ENCODE measurements at places on chromosomes 2 and 18.

- DNase-seq = no peak
These were observed 220.4 kb upstream of the TFPI start for GRCh38 chr2:187774551-187775071.

DNA sequence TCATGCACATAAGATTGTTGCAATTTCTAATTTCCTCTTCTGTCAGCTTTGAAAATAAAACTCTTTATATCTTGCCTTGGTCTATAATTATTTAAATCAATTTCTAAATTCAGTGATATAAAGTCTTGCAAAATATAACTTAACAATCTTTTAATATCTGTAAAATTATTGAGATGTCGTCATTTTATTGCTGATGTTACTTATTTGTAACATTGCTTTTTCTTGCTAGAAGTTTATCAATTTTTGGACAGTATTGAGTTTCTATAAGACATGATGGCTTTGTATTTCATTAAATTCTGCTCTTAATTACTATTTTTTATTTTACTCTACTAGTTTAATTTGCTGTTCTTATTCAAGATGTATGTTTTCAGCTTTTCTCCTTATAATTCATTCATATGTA, 1036.5 kb downstream of the TMEM182 start:
- no peak for DNase-seq

DNA sequence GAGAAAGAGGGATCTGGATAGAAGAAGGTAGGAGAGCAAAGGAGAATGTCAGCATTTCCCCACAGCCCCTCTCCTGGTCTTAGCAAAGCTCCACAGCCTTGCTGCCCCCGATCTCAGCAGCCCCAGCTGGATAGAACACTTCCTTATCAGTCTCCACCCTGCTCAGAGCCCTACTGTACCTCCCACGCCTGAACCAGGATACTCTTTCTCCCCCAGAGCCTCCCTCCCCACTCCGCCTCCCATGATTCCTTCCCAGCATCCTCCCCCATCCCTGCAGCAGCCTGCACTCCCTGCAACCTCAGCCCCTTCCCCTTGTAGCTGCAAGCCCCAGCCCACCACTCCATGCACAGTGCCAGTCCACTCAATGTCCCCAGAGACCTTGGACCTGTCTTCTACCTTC, 25.8 kb downstream of the PLB1 start:
- no peak for DNase-seq

DNA sequence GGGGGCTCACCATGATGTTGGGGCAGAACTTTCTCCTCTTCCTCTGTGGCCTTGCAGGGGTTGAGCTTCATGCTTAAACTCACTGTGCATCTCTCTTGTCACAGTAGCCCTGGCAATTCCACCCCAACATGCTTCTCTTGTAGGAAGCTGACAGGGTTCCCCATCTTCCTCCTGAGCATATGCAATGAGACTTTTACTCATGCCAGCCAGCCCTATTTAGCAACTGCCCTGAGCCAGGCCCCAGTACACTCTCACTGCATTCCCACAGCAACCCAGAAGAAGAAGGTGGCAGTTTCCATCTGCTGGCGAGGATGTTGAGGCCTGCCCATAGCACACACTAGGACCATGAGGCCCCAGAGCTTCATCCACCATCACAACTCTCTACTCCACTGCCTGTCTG, 72.2 kb upstream of the TEX51 start:
- DNase-seq = no peak

DNA sequence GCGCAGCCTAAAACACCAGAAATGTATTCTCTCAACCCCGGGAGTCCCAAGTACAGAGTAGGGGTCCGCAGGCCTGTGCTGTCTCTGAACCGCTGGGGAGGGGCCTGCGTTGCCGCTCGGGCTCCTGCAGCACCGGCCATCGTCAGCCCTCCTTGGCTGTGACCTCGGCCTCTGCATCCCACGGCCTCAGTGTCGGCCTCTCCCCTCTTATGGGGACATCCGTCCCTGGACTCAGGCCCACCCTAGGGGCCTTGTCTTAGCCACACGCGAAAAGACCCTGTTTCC, 50.5 kb downstream of the KCNG2 start:
- DNase-seq = no peak

DNA sequence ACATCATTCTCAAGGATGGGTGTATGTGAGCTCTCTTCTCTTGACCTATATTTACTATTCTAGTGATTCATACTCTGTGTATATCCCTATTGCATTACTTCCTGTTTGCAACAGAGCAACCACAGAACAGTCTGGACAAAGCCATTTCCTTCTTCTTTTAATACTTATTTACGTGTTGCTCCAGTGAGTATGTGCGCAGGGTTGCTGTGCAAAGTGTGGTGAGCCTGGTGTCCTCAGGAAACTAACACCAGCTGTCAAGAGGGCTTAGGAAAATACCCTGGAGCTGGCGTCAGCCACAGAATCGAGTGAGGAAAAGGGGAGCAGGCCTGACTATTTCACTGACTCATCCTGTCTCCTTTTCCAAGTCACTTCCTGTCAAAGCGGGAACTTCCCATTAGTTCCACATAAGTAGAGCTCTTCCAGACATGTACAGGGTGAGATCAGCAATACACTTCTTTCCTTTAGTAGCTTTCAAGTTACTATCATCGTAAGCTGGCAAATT, 214.1 kb upstream of the COPS8 start:
- DNase-seq = no peak

DNA sequence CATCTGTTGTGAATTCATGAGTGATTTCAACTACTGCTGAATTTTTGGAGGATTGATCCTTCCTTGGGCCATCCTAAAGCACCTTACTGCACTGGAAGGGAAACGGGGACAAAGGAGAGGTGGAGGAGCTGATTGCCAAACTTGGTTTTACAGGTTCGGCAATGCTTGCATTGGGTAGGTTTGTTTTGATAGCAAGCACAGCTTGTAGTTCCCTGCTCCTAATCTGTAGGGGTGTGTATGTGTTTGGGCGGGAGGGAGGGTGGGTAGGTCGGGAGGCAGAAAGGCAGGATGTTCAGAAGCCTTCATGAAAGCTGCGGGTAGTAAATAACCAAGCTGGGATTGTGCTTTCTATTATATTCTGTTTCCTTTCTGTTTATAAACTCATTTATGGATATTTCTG, 24.6 kb downstream of the PHLPP1 start:
- DNase-seq = no peak

DNA sequence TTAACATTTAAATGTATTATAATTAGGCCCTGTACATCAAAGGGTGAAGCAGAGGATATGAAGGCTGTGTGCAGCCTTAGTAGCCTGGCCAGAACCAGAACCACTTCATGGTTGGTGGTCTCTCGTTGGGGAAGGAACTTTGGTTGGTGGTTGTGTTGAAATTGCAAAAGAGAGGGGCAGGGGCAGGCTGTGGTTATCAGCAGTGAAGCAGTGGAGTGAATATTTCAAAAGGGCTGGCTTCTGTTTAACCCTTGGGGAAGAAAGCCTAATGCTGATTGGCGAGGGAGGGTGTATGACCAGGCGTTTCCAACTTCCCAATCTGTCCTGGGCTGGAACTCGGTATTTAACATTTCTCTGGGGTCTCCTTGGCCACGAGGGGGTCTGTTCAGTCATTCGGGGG, 51.2 kb upstream of the LYPD6B start:
- DNase-seq = no peak

DNA sequence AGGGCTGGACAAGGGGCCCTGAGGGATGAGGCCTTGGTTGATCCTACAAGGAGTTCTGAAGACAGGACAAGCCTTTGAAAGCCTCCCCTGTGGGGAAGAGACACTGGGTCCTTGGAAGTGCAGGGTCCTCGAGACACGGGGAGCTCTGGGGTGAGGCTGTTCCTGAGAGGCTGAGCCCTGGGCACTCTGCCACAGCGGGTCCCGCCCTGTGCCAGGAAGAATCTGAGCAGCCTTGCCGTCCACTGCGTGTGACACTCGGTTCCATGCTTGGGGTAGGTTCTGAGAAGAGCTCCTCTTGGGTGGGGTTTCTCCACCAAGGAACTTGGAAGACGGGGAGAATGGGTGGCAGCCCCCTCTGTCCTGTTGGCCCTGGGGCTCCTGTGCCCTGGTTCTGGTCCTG, 13.9 kb downstream of the SNTG2 start:
- DNase-seq = no peak

GRCh38 chr2:141468761-141469160, 662.1 kb downstream of the LRP1B start:
- no peak for DNase-seq

DNA sequence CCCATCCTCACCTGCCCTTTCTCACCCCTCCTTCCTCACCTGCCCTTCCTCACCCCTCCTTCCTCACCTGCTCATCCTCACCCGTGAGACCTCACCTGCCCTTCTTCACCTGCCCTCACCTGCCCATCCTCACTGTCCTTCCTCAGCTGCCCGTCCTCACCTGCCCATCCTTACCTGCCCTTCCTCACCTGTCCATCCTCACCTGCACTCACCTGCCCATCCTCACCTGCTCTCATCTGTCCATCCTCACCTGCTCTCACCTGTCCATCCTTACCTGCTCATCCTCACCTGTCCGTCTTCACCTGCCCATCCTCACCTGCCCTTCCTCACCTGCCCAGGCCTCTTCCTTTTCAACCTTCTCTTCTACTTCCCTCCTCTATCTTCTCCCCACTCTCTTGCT, 34.4 kb downstream of the KCNG2 start:
- DNase-seq = no peak

DNA sequence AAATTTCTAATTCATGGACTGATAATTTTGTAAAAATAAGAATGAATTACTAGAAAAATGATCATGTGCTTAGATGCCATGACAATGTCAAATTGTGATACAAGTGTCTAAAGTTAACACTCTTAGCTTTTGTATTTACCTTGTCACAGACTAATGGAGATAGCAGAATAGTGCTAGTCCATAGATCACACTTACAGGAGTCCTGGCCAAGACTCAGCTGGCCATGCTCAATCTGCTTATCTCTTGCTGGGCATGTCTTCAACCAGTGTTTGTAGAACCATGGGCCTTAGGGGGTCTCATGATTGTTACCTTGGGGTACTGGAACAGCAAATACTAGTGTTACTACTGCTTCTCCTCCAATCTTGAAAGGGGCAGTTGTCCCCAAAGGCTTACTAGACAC, 44.0 kb downstream of the TET3 start:
- DNase-seq = no peak

- no peak for DNase-seq
These were observed 435 bp downstream of the RNF181 start for GRCh38 chr2:85596026-85596333.

GRCh38 chr2:67854798-67855197, 208.0 kb downstream of the C1D start:
- no peak for DNase-seq

- DNase-seq = no peak
These were observed 364.8 kb upstream of the GALNT5 start for GRCh38 chr2:156892467-156893281.

DNA sequence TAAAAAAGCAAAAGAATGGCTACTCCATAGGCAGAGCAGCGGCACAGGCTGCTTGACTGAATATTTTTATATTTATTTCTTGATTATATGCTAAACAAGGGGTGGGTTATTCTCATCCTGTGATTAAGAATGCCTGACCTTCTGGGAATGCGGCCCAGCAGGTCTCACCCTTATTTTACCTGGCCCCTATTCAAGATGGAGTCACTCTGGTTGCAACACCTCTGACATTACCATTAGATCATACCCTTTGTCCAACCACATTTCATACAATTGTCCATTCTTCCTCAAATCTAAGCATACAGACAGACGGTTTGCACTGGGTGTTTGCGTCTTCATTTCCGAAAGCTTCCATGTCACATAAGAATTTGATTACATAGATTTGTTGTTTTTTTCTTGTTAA, 168.2 kb downstream of the GALNT1 start:
- no peak for DNase-seq

DNA sequence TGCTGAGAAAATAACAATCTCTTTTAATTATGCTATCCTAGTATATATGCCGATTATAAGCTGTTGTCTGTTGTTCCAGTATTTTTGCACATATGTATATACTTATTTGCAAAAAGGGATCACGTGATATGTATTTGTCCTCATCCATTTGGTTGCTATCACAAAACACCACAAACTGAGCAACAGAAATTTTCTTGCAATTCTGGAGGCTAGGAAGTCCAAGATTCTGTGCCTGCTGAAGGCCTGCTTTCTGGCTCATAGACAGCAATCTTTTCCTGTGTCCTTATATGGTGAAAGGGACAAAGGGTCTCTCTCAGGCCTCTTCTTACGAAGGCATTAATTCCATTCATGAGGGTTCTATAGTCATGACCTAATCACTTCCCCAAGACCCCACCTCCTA, 186.5 kb downstream of the LPIN1 start:
- no peak for DNase-seq

DNA sequence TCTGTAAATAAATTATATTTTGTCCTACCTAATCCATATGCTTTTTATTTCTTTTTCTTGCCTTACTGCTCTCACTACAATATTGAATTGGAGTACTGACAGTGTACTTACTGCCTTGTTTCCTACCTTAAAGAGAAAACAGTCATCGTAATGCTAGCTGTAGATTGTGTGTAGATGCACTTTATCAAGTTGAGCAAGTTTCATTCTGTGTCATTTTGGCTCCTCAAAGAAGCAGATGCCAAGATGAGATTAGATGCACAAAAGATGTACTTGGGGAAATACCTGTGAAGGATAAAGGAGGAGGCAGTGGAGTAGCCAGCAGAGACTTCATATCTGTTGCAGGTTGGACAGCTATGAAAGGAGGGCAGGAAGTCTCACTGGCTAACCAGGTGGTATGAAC, 145.5 kb downstream of the FTCDNL1 start:
- no peak for DNase-seq

GRCh38 chr2:105487142-105488069, 88.6 kb upstream of the FHL2 start:
- DNase-seq = no peak

DNA sequence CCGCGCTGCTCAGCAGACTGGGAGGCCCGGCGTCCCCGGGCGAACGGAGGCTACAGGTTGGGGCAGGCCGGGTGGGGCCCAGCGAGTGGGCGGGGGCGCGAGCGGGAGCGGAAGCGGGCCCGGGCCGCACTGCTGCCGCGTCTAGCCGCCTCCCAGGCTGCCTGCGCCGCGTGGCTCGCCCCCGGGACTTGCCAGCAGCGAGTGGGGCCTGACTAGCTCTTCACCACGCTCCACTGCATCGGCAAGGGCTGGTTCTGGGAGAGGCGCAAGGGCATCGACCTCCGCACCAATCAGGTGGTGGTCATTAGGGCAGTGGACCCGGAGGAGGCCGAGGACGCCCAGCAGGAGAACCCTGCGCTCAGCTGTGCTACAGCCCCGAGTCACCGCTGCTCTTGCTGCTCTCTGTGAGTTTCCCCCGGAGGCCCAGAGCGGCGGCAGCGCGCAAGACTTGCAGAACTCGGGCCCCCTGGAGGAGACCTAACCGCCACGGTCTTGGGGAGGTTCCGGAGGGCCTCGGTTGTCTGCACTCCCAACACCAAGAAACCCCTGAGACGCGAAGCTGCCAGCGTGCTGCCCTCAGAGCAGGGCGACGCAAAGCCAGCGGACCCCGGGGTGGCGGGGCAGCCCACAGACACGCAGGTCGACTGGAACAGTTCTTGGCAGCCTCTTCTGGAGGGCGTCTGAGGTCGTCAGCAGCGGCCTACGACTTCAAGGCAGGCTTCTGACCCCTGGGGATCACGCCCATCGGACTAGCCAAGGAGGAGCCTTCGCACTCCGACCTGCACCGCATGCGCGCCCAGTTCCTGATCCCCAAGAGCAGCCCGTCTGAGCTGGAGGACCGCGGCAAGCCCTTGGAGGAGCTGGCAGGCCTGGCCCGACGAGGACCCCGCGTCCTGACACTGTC, 27.2 kb upstream of the PTPN2 start:
- peak; percentile 43 for DNase-seq

All from stimulated activated CD4-positive, alpha-beta T cell treated with anti-CD3 and anti-CD28 coated beads, Interleukin-12 subunit alpha, Interleukin-12 subunit beta, amount 100 ng/mL, for 48 hours (primary cell).